ENCODE measurements at places on chromosomes 16 and 17. TPM values are rescaled to one million over a fixed set of nuclear protein-coding genes. Genes with fewer than 3 reads are reported as not detected.

SLC16A11 gene
- total RNA-seq, result 0.40 TPM

MAPT gene
- 0.37 TPM for total RNA-seq

PPY gene
- not detected for total RNA-seq

TGFB1I1 gene
- 1.5 TPM for total RNA-seq

RPRML gene
- not detected for total RNA-seq

GAS2L2 gene
- not detected for total RNA-seq

NDRG4 gene
- 1.7 TPM for total RNA-seq

SDK2 gene
- 0.52 TPM for total RNA-seq

SDR42E2 gene
- total RNA-seq, result not detected

AHSP gene
- total RNA-seq, result not detected

KRTAP1-3 gene
- total RNA-seq, result not detected

CLEC16A gene
- 36.2 TPM for total RNA-seq

PDXDC1 gene
- 55.6 TPM for total RNA-seq

NTN1 gene
- total RNA-seq, result 0.43 TPM

HLF gene
- 1.3 TPM for total RNA-seq

GUCY2D gene
- not detected for total RNA-seq

CES5A gene
- total RNA-seq, result not detected

ZFP3 gene
- 1.9 TPM for total RNA-seq

SMIM36 gene
- total RNA-seq, result not detected

SECTM1 gene
- 4.6 TPM for total RNA-seq

KRTAP2-3 gene
- not detected for total RNA-seq

USP43 gene
- total RNA-seq, result not detected

MBTD1 gene
- total RNA-seq, result 13.1 TPM

DOC2A gene
- total RNA-seq, result 2.7 TPM

C16orf78 gene
- total RNA-seq, result not detected

MMP15 gene
- total RNA-seq, result 0.89 TPM

HEATR9 gene
- total RNA-seq, result 0.14 TPM

MPV17L gene
- 0.09 TPM for total RNA-seq

TMEM100 gene
- not detected for total RNA-seq

AOC3 gene
- total RNA-seq, result 1.8 TPM

UTP18 gene
- total RNA-seq, result 79.9 TPM

TBX2 gene
- total RNA-seq, result not detected

ARL16 gene
- total RNA-seq, result 37.6 TPM

B4GALNT2 gene
- total RNA-seq, result 0.02 TPM

CACNG4 gene
- total RNA-seq, result not detected

PGP gene
- total RNA-seq, result 38.7 TPM

DNAI2 gene
- 0.09 TPM for total RNA-seq

STH gene
- not detected for total RNA-seq

CD79B gene
- 29.2 TPM for total RNA-seq
